ENCODE measurements at places on chromosomes 2 and 18. TPM values are rescaled to one million over a fixed set of nuclear protein-coding genes. Genes with fewer than 3 reads are reported as not detected.

GRCh38 chr2:233705911-233706506 is 6.7 kb upstream of the UGT1A5 start:
- DNase-seq: no peak

The BOD1L2 gene
- total RNA-seq: not detected

- DNase-seq: no peak
Measured at GRCh38 chr2:184113696-184114403, 484.5 kb upstream of the ZNF804A start.

DNA sequence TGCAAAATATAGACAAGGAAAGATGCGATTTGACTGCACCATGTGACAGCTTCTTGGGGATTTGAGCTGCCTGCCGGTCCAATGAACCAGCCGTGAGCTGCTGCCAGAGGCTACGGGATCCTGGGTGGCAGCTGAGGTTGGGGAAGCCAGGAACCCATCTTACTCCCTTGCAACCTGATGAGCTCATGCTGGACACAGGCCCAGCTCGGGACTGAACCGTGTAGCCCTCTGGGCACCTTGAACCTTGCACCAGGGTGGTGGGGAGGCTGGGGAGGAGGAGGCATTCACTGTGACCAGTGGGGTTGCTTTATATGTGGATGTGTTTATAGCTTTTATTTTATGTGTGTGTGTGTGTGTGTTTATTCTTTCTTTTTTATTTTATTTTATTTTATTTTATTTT is 9.1 kb downstream of the ALPI start:
- no peak for DNase-seq

GRCh38 chr2:215358312-215358845 is 46.5 kb downstream of the ATIC start:
- DNase-seq: no peak

The ERBB4 gene
- not detected for total RNA-seq

Measured in CD8-positive, alpha-beta memory T cell (primary cell).